ENCODE measurements at places on chromosomes 11 and 22.

GRCh38 chr11:134642206-134642605 is 230.2 kb upstream of the B3GAT1 start:
- no peak for DNase-seq

- DNase-seq = no peak
Measured at GRCh38 chr11:6992026-6992425, 28.1 kb downstream of the ZNF214 start.

GRCh38 chr11:109512680-109513079 is 90.7 kb downstream of the C11orf87 start:
- no peak for DNase-seq

GRCh38 chr11:68677432-68677831 is 6.9 kb upstream of the GAL start:
- no peak for DNase-seq

- DNase-seq = no peak
Measured at GRCh38 chr11:2868506-2869133, 17.0 kb downstream of the CDKN1C start.

DNA sequence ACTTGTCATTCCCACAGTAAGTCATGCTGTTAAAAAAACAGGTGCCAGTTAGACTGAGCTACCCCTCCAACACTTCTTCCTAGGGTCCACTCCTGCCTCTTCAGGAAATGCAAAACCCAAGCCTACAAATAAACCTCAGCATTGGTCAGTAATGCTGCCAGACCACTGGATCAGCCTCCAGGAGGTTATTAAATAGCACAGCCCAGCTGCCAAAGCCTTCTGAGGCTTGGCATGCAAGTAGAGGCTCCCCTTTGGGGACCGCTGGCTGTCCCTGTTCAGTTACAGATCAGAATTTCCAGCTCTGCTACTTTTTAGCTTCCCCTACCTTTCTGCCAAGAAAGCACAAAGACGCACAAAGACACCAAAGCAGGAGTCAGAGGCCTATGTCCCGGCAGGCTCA is 33.3 kb downstream of the ABTB2 start:
- DNase-seq = no peak

GRCh38 chr11:63768237-63769041 is at the start of gene ZFTA:
Gene ZFTA, minus strand, starts transcription at chr11:63768775. Its CDS starts 153 bp downstream, at chr11:63768622.
- peak; percentile 73 for DNase-seq

GRCh38 chr11:79209540-79210266 is 231.1 kb downstream of the TENM4 start:
- no peak for DNase-seq

- DNase-seq = no peak
Measured at GRCh38 chr11:87604350-87604749, 566.6 kb downstream of the TMEM135 start.

DNA sequence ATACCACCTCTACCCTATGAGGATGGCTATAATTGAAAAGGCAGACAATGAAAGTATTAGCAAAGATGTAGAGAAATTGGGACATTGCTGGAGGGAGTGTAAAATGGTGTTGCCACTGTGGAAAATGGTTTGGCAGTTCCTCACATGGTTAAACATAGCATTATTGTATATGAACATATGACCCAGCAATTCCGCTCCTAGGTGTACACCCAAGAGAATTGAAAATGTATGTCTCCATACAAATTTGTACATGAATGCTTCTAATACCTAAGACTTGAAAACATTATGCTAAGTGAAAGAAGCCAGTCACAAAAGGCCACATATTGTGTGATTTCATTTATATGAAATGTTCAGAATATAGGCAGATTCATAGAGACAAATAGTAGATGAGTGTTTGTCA is 10.0 kb downstream of the SLCO2B1 start:
- no peak for DNase-seq

GRCh38 chr22:46678785-46679700 is 58.9 kb downstream of the GRAMD4 start:
- DNase-seq = no peak

DNA sequence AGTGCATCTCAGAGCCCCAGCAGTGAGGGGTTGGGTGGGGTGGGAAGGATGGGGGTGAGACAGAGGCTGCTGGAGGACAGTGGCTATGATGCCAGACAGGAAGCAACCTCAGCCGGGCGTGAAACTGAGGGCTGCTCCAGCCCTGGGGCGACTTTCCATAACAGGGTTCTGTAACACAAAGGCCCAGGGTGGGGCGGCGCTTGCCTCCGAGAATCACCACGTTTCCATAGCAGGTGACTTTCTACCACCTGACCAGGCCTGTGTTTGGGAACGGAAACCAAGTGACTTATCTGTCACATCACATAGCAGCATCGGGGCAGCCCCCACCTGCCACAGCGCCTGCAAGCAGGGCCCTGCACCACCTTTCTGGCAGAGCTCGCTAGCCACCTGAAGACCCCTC is 85.8 kb downstream of the TRMU start:
- no peak for DNase-seq

GRCh38 chr11:27204529-27204928 is 158.5 kb downstream of the CCDC34 start:
- DNase-seq = no peak

DNA sequence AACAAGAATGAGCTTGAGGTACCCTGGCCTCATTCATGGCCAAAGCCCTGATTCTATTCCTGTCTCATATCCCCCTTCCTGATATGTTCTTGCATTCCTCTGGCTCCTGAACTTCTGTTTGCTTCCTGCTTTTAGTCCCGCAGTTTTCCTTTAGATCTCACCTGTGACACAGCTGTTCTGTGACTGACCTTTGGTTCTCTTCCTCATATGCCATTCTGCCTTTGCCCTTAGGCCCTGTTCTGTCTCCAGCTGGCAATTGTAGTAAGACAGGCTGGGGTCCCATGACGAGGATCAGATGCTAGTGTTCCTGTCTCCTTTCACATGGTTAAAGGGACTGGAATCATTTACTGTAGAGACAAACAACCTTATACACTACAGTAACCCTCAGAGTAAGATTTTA is 59.0 kb upstream of the PDE3B start:
- no peak for DNase-seq

GRCh38 chr11:102620818-102621561 is 4.1 kb downstream of the MMP20 start:
- no peak for DNase-seq

GRCh38 chr11:2249189-2249916 is 21.0 kb downstream of the ASCL2 start:
- no peak for DNase-seq

DNA sequence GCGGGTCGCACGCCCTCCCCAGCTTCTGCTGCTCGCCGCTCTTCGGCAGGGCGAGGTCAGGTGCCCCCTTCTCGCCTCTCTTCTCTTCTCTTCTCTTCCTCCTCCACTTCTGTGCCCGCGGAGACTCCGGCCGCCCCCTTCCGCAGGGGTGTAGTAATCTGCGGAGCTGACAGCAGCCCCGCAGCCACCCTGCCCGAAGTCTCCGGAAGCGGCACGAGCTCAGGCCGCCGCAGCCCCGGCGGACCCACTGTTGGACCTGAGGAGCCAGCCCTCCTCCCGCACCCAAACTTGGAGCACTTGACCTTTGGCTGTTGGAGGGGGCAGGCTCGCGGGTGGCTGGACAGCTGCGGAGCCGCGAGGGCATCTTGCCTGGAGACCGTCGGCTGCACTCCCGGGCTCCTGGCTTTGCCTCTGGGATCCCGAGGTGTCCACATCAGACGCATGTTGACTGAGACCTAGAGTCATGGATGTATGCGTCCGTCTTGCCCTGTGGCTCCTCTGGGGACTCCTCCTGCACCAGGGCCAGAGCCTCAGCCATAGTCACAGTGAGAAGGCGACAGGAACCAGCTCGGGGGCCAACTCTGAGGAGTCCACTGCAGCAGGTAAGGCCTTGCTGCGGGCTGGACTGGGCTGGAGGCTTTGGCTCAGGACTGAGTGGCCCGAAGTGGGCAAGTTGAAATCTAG is 486 bp downstream of the STIM1 start:
- peak; percentile 24 for DNase-seq

- no peak for DNase-seq
Measured at GRCh38 chr22:40452730-40453487, 82.5 kb downstream of the SGSM3 start.

DNA sequence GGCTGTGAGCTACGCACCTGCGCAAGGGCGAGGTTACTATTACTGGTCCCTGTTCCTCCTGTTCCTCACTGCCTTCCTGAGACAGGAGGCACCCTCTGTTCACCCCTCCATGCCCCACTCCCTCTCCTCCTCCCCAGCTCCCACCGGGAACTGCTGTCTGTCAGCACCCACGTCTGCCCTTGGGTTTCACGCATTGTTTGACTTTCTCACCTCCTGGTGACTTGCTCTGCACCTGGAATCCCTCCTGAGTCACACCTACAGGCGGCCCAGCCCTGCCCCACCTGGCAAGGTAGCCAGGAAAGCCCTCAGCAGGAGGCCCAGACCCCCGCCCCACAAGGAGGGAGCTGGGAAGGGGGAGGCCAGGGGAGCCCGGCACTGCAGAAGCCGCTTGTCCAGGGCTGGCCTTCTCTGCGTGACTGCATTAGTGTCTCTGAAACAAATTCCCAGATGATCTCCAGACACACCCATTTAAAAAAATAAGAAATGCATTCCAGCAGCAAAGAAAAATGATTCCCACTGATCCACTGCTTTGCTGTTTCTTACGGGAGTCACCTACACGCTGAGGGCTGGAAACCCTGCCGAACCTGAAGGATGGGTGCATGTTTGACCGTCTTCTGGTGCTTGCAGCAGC is 86.4 kb downstream of the CELSR1 start:
- DNase-seq = no peak

GRCh38 chr11:85697747-85698146 is 11.8 kb upstream of the CCDC89 start:
- DNase-seq = no peak

GRCh38 chr22:38176170-38176741 is 5.4 kb downstream of the PLA2G6 start:
- no peak for DNase-seq

GRCh38 chr11:97516688-97517087 is 1126.9 kb downstream of the JRKL start:
- DNase-seq = no peak

- DNase-seq = no peak
Measured at GRCh38 chr11:4093519-4094347, 866 bp upstream of the RRM1 start.

GRCh38 chr11:130553306-130553705 is 104.9 kb downstream of the ADAMTS15 start:
- no peak for DNase-seq

DNA sequence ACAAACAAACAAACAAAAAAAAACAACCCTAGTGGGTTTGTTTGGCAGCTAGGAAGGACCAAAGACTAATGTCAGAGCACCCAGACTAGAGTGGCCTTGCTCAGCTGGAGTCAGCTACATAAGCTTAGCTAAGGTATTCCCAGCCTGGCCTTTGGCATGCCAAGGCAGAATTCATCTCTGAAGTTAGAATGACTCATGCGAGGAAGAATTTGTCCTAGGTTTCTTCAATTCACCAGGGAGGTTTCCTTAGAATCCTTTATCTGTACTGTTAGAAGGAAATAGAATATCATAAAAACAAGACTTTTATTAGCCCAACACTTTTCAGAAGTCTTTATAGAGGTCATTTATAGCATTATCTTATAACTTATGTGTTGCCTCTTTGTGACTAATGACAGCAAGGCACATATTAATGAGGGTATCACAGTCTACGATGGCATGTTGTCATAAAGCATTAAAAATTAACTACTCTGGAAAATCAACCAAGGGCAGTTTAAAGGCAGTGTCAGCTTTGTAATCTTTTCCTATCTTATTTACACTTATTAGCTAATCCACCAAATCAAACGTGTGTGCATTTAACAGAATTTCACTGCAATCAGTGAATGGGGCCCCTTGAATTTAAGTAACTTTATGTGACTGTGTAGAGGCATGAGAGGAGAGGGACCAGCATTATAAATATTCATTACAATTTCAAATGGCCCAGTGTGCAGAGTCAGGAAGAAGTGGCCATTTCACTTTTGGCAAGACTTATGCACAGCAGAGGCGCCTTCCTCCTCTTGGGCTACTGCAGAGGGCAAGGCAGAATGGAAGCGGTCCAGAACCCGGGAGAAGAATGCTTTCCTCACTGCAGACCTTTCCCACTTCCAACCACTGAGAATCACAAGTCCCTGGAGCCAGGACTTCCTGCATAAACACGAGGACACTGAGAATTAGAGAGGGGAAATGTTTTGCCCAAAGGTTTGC is 36.3 kb downstream of the SLC5A1 start:
- DNase-seq = no peak

- no peak for DNase-seq
Measured at GRCh38 chr11:68200639-68201038, 12.5 kb downstream of the KMT5B start.

- DNase-seq = no peak
Measured at GRCh38 chr22:31160328-31160978, 471 bp downstream of the RNF185 start.

GRCh38 chr22:30486661-30487115 is 14.9 kb upstream of the SEC14L3 start:
- no peak for DNase-seq

DNA sequence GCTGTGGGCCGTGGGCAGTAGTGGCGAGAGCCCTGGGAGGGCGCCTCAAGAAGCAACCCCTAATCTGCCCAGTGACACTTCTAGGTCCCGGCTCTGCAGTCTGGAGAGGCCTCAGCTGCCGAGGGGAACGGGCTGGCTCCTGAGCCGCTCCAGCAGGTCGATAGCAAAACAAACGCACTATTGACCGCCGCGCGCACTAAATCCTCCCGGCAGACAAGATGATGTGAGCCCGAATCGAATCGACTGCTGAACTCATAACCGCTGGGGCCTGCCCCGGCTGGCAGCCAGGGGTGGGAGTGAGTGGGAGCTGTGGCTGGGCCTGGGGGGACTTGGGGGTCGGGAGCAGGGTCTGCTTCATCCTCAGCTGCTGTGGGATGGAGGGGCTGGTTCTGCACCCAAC is 36.1 kb downstream of the FLRT1 start:
- DNase-seq = peak; percentile 42

DNA sequence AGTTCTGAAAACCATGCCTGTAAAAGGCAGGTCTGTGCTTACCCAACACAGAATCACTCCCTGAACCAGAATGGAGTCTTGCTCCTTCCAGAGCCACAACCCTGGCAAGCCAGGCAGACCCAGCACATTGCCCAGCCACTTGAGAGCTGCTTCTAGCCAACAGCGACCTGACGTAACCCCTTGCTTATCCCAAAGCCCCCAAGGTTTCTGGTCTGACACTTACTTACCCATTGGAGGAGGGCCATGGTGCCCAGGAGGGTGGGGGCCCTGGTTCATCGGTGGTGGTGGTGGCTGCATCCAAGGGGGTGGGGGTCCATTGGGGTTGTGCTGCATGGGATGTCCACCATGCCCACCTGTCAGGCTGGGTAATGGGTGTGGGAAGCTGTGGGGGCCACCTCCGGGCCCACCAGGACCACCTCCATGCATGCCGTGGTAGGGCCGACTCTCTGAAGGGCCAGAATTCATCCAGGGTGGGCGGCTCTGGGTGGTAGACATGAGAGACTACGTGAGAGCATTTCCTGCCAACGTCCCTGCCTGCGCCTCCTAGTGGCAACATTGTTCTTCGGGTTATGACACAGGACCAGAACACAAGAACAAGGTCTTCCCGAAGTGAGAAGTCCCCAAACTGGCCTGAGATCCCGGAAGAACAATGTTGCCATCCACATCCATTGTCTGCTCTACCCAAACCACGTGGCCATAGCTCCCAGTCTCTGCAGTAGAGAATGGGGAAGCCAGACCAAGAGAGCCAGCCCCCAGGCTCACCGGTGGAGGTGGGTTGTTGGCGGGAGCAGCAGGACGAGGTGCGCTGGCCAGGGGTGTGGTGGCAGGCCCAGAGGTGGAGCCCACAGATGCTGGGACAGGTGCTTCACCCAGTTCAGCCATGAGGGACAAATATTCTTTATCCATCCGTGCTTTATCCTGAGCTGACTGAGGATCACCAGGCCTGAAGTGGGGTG is 7.8 kb upstream of the PYGM start:
- DNase-seq = peak; percentile 56

- no peak for DNase-seq
Measured at GRCh38 chr11:79918846-79919245, 478.0 kb upstream of the TENM4 start.

GRCh38 chr11:20443596-20443995 is 56.1 kb downstream of the PRMT3 start:
- no peak for DNase-seq

All from progenitor cell of endocrine pancreas (in vitro differentiated cells).